Activated CD4-positive, alpha-beta T cell treated with anti-CD3 and anti-CD28 coated beads, Interleukin-2, amount 10 ng/mL, durations not matched to agents 7 days and 5 days (primary cell): ENCODE measurements at places on chromosomes 3 and 15. TPM values are rescaled to one million over a fixed set of nuclear protein-coding genes. Genes with fewer than 3 reads are reported as not detected.

DNA sequence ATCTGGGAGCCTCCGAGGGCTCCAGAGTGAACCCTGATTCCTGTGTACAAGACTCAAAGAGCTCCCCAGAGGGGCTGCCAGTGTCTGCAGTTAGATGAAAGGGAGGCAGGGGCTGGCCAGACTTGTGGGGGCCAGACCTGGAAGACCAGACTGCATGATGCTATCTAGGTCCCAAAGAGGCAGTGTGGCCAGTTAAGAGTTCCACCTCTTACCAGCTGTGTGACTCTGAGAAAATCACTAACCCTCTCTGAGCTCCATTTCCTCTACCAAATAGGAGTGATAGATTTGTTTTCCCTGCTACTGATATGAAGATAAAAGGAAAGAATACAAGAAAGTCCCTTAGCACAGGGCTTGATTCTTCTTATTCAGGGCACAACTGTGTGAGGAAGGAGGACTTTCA is 29.0 kb downstream of the ACSBG1 start:
- peak; percentile 0 for DNase-seq

- DNase-seq, result no peak
Observed at GRCh38 chr15:40243126-40243810, 4.4 kb downstream of the PAK6 start.

- no peak for DNase-seq
Observed at GRCh38 chr3:181278468-181279238, 289.1 kb upstream of the DNAJC19 start.

Gene CADPS
- total RNA-seq, result not detected

GRCh38 chr15:52196891-52197290 is 5.7 kb upstream of the GNB5 start:
- no peak for DNase-seq

Gene PLXNA1
- total RNA-seq, result 3.8 TPM

DNA sequence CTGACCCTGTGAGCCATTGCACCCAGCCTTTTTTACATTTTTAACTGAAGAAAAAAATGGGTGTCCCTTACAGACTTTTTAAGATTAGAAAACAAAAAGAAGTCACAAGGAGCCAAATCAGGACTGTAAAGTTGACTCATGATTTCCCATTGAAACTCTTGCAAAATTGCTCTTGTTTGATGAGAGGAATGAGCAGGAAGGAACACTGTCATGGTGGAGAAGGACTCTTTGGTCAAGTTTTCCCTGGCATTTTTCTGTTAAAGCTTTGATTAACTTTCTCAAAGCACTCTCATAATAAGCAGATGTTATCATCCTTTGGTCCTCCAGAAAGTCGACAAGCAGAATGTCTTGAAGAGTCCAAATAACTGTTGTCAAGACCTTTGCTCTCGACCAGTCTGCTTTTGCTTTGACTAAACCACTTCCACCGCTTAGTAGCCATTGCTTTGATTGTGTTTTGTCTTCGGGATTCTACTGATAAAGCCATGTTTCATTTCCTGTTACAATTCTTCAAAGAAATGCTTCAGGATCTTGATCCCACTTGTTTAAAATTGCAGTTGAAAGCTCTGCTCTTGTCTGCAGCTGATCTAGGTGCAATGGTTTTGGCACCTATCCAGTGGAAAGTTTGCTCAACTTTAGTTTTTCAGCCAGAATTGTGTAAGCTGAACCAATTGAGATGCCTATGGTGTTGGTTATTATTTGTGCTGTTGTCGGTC is 369.4 kb downstream of the MAGI1 start:
- no peak for DNase-seq

Gene ZNF501
- total RNA-seq, result 1.5 TPM

GRCh38 chr3:194518652-194519051 is 31.9 kb upstream of the ATP13A3 start:
- DNase-seq, result no peak

- DNase-seq, result no peak
Observed at GRCh38 chr15:100112061-100112420, 229.7 kb downstream of the ADAMTS17 start.

GRCh38 chr3:57715686-57716085 is 22.8 kb upstream of the DENND6A start:
- DNase-seq, result no peak

- no peak for DNase-seq
Observed at GRCh38 chr15:63891768-63892133, 58.0 kb upstream of the HERC1 start.

DNA sequence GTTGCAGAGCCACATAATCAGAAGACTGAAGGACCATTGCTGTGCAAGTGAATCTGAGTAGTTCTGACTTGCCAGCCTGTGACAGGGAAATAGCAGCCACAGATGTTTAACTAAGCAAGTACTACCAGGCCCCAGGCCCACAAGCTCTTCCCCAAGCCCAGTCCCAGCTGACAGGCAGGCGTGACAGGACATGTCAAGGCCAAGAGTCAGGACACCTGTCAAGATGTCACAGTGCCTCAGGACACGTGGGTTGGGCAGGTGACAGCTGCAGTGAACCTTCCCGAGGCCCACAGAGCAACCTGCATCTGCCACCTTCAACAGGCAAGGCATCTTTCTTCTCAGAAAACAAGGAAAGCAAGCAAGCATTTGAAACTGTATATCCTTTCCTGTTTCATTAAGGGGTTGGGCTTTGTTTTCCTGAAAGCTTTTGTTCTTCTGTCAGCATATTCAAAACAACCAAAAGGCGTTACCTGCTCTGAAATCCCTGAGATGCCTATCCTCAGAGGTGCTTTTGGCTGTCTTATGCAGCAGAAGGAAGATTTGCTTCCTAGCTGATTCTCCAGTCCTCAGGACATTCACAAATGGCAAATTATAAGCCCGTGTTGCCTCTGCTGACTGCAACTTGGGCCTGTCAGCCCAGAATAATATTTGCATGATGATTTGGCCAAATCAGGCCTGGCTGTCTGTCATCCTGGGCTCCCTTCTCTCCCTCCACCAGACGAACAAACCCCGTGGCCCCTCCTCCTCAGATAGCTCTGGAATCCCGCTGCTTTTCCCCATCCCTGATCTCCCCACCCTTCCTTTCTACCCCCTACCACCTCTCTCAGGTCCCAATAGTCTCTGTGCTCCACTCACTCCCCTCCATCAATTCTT is 171.8 kb upstream of the WNT5A start:
- DNase-seq, result no peak

DNA sequence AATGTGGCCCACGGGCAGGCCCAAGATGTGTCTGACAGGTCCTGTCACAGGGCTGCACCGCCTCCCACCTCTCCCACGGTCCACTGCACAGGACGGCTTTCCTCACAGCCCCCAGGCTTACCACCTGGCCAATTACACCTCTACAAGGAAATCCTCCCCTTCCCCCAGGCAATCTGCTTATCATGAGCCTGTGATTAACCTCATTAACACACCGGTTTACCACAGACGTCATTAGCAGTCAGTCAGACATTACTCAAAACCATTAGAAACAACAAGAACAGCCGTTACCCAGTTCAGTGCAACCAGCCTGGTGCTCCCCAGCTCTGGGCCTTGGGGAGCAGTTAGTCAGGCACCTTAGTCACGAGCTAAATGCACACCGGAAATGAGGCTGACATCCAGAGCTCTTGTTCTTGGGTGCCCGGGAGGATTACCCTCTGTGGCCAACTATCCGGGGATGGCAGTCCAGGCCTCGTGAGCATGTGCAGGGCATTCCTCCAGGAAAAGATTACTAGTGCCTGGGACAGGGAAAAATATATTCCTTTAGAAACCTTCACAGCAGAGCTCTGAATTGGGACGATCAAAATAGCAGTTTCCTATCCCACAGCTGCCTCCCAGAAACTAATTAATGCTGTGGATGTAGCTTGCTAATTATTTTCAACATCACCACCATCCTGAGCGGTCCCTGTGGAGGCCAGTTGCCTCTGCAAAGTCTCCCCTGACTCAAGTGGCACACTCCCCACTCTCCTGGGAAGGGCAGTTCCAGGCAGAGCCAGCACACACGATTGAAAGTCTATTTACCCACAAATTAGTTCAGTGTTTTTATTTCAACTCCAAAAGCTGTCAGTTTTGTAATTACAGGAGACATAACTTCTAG is 117.4 kb upstream of the ZBED2 start:
- DNase-seq, result no peak

- no peak for DNase-seq
Observed at GRCh38 chr3:106711650-106712049, 665.6 kb upstream of the CCDC54 start.

Gene IL17RD
- not detected for total RNA-seq

DNA sequence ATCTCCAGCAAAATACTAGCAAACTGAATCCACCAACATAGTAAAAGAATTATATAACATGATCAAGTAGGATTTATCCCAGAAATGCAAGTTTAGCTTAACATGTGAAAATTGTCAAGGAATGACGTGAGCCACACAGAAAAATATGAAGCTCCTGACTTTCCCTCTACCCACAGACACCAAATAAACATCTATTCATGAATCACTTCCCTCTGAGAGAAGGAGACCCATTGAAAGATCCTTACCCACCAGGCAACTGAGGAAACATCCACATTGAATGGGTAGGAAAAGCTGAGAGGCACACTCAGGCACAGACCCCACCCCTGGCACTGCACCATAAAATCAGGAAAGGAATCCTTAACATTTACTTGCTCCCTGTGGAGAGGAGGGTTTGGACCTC is 102.2 kb upstream of the MANF start:
- DNase-seq, result no peak

Gene RASA2
- total RNA-seq, result 54.1 TPM
